ENCODE measurements at places on chromosomes 7 and 10. TPM values are rescaled to one million over a fixed set of nuclear protein-coding genes. Genes with fewer than 3 reads are reported as not detected.

Gene KIF20B
- 41.5 TPM for total RNA-seq

Gene CALML3
- not detected for total RNA-seq

Gene AASS
- 8.0 TPM for total RNA-seq

Gene CCDC3
- not detected for total RNA-seq

Gene IQCE
- 15.3 TPM for total RNA-seq

Gene HOXA10
- total RNA-seq: 43.5 TPM

Gene OTUD1
- total RNA-seq: 3.6 TPM

Gene SEC23IP
- total RNA-seq: 93.4 TPM

Gene DNAH11
- 1.7 TPM for total RNA-seq

Gene CPVL
- not detected for total RNA-seq

Gene CFAP46
- 1.3 TPM for total RNA-seq

Gene PIK3CG
- total RNA-seq: not detected
